NCI-H1694 treated with DMSO at 0.1 percent for 48 hours (cell line): ENCODE measurements at places on chromosomes 16 and 17.

DNA sequence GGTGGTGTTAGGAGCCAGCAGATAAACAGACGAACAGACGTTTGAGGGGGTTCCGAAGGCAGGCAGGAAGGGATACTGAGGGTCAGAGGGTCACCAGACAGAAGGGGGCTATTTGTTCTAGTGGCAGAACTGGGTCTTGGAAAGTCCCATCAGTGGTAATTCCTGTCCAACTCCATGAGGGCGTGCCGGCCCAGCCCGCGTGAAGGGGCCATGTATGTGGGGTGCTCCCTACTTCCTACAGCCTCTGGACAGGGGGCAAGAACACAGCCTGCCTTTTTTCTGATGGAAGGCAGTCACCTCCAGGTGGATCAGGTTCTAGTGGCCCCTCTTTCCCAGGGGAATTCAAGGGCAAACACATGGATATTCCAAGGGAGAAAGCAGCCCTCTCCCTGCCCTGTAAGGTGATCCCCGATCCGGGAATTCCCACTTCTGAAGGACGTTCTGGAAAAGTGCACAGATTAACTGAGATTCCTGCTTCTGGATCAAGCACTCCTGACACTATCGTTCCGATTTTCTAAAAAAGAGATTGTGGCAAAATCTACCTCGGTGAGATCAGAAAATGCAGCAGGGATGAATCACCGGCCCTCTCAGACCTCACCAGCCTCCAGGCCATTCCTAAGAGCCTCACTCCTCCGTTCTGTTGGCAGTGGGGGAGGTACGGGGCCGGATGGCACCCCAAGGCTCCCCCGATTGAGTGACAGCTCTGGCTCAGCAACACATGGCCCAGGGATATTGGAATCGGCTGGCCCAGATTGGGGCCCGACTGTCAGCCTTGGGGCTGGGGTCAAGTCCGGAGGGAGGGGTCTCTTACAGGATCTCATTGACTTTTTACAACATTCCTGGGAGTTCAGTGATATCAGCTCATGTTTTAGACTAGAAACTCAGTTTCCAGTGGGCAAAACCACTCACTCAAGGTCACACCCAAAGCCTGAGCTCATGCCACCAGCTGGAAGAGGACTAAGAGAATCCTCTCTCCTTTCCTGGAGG is 12.4 kb downstream of the STX1B start:
- DNase-seq, result no peak

GRCh38 chr17:72430611-72431432 is 310.0 kb downstream of the SOX9 start:
- no peak for DNase-seq

DNA sequence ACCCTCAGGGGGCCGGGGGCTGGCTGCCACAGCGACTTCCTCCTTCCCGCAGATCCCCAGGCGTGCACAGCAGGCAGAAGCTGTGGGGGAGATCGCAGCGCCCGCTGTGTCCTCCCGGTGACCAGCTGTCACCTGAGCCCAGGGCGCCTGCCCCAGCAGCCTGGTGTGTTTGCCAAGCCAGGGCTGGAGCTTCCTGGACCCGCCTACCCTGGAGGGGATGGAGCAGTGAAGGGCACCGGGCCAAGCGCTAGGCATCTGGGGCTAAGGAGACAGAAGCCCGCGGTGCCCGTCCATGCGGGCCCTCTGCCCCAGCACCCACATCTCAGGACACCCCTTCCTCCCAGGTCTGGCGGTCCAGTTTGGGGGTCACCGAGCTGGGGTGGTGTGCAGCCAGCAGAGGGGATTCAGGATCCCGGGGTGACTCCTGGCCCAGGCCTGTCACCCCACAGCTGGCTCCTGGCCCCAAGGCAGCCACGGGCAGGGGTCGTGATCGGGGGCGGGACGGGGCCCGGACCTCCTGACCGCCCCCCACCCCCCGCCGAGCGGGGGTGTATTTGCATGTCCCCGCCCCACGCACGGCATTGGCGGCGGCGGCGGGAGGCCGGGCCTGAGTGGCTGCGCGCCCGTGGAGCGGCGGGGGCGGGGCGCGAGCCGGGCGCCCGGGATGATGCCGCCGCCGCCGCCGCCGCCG is at the start of gene RAB26:
TSS of gene RAB26 (plus strand) at position 645 of the 691 bp plus-strand sequence. CDS start 159 bp downstream, outside the sequence.
- DNase-seq, result peak; percentile 81

- no peak for DNase-seq
Measured at GRCh38 chr16:81505011-81505661, 60.5 kb downstream of the CMIP start.

- DNase-seq, result no peak
Measured at GRCh38 chr17:51617986-51618385, 357.6 kb downstream of the UTP18 start.

- no peak for DNase-seq
Measured at GRCh38 chr16:31400191-31400590, 7.1 kb downstream of the ITGAD start.

DNA sequence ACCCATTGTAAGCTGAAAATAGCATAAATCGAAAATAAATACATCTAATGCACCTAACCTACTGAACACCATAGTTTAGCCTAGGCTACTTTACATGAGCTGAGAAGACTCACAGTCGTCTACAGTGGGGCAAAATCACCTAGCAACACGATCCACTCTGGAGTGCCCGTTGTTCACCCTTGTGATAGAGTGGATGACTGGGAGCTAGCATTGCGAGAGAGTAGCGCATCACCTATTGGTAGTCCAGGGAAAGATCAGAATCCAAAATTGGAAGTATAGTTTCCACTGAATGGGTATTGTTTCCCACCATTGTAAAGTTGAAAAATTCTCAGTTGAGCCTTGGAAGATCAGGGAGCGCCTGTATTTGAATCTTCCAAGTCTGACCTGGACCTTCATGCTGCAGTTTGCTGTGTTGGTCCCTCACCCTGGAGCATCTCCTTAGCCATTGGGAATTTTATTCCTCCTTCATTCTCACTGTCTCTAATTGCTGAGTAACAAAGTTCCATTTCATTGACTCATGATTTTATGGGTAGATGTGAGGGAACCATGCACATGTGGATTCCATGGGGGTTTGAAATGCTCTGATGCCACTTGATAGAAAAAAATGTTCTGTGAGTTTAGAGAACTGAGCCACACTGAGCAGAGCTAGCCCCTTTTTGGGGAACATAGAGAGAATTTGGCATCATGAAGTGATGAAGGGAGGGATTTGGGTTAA is 19.6 kb downstream of the AKAP1 start:
- no peak for DNase-seq

- DNase-seq, result no peak
Measured at GRCh38 chr16:88401604-88402246, 19.0 kb downstream of the ZNF469 start.

GRCh38 chr16:28974007-28974436 is 556 bp upstream of the SPNS1 start:
- peak; percentile 50 for DNase-seq

DNA sequence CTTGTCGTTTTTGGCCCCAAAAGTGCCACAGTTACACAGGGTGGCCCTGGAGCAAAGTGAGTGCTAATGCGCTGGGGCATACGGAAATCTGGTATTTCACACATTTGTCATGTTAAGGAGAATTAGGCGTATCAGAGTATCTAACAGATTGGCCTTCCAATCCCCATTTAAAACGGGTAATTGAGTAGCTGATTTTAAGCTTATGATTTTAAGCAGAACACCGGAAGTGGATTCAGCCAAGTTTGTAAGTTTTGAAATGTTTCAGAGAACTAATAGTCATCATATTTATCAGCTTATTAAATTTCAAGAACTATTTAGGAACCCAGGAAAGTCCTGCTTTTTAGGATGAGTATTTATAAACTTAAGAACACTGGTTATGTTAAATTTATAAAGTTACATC is 19.5 kb downstream of the LRRC75A start:
- no peak for DNase-seq
